Motor neuron (in vitro differentiated cells): ENCODE measurements at places on chromosomes 11 and 22. TPM values are rescaled to one million over a fixed set of nuclear protein-coding genes. Genes with fewer than 3 reads are reported as not detected.

- ATAC-seq = no peak
Measured at GRCh38 chr11:27129686-27130085, 89.1 kb downstream of the BBOX1 start.

Gene KCTD14
- total RNA-seq = 1.6 and 3.7 TPM in 2 replicates

DNA sequence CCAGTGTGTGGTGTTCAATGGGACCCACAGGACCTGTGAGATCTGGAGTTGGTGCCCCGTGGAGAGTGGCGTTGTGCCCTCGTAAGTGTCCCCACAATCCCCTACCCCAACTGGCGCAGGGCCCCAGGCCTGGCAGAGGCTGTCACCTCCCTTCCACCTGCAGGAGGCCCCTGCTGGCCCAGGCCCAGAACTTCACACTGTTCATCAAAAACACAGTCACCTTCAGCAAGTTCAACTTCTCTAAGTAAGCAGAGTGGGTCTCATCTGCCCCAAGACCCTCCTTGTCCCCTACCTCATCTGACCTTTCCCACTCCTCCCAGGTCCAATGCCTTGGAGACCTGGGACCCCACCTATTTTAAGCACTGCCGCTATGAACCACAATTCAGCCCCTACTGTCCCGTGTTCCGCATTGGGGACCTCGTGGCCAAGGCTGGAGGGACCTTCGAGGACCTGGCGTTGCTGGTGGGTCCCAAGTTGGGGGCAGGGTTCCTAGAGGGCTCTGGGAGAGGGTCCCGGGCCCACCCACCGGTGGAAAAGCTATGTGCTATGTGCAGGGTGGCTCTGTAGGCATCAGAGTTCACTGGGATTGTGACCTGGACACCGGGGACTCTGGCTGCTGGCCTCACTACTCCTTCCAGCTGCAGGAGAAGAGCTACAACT, 8.1 kb downstream of the P2RX6 start:
- ATAC-seq = no peak

DNA sequence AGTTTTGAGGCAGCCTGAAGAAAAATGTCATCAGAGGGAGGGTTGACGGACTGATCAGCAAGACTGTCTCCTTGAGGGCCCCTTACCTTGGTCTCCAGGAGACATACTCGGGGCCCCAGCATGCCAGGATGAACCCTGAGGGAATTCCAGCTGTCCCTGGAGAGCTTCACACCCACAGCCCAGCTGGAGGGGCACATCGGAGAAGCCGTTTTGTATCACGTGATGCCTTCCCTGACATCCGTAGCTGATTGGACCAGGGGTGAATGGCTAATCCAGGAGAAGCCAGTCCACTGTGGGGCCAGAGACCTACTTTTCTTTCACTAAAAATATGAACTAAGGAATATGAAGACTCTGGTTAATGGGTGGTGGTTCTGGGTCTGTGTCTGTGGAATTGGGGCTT, 86.0 kb upstream of the TP53I11 start:
- ATAC-seq = no peak

DNA sequence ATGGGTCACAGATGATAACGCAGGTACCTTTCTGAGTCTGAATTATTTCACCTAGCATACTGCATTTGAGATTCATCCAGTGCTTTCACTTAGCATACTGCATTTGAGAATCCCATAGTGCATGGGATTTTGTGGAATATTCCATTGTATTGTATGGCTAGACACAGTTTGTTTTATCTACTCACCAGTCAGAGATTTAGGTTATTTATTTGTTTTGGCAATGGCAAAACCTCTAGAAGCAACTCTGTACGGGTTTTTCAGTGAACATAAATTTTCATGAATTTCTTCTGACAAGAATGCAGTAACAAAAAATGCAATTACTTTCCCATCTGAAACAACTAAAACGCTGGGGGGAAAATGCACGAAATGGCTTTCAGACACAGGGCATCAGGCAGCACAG, 24.3 kb downstream of the SCN4B start:
- no peak for ATAC-seq

Gene SYT9
- 0.49 TPM in 2 replicates for total RNA-seq

Gene ELFN2
- total RNA-seq = 4.4 and 5.1 TPM in 2 replicates

DNA sequence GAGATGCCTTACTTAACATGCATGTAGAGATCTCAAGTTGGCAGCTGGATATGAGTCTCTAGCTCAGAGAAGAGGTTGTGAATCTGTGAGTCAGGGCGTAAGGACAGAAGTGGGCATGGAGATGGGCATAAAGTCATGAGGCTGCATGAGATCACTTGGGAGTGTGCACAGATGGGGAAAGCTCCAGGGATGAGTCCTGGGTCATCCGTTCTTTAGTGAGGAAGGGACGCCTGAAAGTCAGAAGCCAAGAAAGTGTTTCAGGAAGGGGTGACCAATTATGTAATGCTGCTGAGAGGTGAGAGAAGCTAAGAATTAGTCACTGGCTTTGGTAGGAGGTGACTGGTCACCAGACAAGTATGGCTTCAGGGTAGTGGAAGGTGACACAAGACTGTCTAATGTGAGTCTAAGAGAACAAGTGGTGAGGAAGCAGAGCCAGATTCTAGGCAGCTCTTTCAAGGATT, 6.7 kb downstream of the ACP2 start:
- ATAC-seq = no peak

- no peak for ATAC-seq
Measured at GRCh38 chr22:25061605-25062376, 109.3 kb downstream of the KIAA1671 start.

GRCh38 chr11:60511393-60511792, 3.8 kb upstream of the MS4A13 start:
- ATAC-seq = no peak

DNA sequence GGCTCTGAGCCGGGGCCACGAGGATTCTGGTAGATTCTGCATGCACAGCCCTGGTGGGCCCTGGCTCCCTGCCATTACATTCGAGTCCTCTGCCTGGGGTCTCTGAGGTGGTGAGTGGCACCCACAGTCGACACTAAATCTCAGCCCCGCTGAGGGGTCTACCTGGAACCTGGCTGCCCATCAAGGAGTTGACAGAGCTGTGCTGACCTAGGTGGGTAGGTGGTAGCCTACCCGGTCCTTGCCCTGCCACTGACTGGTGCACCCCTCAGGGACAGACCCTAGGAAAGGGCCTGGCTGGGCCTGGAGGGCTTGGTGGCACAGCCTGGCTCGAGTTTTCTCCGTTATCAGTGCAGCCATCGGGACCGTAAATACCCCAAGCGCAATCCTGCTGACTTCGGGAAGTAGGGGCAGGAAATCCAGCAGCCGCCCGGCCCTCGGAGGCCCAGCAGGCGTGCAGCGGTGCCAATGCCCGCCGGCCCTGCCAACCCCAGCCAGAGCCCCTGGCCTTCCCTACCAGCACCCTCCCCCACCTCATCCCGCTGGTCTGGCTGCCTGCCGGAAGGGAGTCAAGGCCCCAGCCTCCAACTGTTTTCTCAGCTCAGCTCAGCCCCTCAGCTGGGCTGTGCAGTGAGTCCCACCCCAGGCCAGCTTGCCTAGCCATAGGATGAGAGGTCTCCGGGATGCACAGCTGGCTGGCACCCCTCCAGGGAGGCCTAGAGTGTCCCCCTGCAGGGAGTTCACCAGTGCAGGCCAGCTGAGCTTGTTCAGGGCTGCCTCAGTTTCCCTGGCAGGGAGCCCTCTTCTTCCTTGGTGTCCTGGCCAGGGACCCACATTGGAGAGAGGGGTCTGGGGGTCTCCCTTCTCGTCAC, 80.4 kb upstream of the KCNQ1OT1 start:
- ATAC-seq = no peak

GRCh38 chr11:17314232-17314547, 37.4 kb upstream of the NCR3LG1 start:
- ATAC-seq = no peak

Gene SLC25A18
- total RNA-seq = 0.59 and 0.97 TPM in 2 replicates

Gene MUC6
- 0.14 and 0.37 TPM in 2 replicates for total RNA-seq

Gene OR10A2
- total RNA-seq = 0.10 and 0.50 TPM in 2 replicates

Gene MCAT
- 20.7 and 21.9 TPM in 2 replicates for total RNA-seq

DNA sequence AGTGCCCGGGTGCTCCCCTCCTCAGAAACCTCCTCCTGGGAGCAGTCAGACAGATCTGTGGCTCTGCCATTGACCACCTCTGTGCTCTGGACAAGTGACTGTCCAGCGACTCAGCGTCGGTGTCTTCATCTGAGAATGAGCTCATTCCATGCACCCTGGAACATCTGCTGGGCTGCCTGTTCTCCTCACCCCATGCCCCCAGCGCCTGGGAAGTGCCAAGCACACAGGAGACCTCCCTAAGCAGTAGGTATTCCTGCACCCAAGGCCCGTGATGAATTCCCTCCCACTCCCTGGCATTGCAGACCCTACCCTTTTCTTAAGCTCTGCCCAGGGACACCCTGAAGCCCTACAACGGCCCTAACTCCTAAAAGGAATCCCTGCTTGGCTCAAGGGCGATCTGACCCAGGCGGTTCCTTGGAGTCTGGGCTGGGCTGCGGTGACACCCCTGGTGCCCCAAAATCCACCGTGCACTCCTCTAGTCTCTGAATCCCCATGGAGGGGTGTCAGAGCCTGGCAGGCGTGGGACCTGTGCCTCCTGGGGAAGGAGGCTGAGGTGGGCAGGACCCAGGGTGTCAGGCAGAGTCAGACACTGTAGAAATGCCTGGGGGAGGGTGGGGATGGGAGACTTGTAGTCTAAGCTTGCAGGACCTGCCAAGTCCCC, 92.0 kb downstream of the CEP164 start:
- peak; percentile 60 for ATAC-seq

DNA sequence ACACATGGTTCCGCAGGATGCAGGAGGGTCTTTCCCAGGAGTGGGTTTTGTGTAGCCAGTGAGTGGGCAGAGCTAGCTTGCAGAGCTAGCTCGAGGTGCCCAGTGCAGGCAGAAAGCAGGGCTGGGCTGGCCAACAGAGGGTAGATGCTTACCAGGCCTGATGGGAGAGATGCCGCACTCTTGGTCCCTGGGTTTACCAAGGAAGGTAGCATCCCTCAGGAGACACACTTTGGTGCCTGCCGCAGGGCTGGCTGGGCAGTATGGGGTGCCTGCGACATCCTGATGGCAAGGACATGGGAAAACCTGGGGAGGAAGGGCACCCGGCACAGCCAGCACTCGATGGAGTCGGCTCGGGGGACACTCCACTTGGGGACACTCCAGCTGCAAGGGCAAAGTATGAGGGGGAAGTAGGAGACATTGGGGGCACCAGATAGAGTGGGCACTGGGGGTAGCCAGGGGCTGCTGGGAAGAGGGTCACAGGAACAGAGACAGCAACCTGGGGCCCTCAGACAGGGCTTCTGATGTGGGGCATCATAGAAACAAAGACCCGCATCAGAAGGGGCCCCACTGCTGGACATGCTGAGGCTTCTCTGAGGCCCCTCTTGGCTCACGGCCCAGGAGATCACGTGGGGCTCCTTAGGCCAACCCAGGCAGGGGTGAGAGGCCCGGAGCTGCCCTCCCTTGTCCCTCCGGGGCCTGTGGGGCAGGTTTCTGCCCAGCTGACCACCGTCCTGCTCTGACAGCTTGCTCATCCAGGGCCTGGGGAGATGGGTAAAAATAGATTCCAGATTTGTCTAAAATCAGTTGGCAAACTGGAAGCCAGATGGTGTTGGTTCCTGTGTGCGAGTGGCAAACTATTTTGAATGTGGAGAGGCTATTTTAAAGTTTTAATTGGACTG, 89.8 kb downstream of the MORC2 start:
- peak; percentile 78 for ATAC-seq

GRCh38 chr22:46866591-46866990, 104.1 kb downstream of the TBC1D22A start:
- ATAC-seq = peak; percentile 86

DNA sequence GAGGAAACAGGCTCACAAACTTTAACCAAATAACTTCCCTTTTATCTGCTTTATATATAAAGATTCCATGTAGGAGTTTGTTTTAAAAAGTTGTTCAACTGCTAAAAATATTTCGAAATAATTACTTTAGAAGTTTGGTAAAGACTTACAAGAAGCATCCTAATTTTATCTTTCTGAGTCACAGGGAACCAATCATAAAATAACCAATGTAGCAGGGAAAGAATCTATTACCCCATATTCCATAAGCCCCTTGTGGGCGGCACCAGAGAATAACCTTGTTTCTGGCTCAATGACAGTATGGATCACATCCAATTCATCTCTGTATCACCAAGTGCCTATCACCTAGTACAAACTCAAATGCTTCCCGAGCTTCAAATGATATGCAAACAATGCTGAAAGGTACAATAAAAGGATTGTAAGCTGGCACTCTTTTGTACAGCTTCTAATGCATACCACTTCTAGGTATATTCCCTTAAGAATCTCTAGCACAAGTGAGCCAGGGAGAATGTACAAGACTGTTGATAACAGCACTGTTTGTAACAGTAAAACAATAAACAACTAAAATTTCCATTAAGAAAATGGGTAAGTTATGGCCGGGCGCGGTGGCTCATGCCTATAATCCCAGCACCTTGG, 158.4 kb downstream of the ATG16L2 start:
- ATAC-seq = no peak

- ATAC-seq = no peak
Measured at GRCh38 chr11:130180491-130180890, 20.9 kb downstream of the ST14 start.

Gene NEFH
- total RNA-seq = 16.4 and 18.7 TPM in 2 replicates

GRCh38 chr11:15965562-15966250, 390.6 kb downstream of the SOX6 start:
- ATAC-seq = no peak

- ATAC-seq = peak; percentile 47
Measured at GRCh38 chr11:120346233-120346632, 10.0 kb downstream of the ARHGEF12 start.

DNA sequence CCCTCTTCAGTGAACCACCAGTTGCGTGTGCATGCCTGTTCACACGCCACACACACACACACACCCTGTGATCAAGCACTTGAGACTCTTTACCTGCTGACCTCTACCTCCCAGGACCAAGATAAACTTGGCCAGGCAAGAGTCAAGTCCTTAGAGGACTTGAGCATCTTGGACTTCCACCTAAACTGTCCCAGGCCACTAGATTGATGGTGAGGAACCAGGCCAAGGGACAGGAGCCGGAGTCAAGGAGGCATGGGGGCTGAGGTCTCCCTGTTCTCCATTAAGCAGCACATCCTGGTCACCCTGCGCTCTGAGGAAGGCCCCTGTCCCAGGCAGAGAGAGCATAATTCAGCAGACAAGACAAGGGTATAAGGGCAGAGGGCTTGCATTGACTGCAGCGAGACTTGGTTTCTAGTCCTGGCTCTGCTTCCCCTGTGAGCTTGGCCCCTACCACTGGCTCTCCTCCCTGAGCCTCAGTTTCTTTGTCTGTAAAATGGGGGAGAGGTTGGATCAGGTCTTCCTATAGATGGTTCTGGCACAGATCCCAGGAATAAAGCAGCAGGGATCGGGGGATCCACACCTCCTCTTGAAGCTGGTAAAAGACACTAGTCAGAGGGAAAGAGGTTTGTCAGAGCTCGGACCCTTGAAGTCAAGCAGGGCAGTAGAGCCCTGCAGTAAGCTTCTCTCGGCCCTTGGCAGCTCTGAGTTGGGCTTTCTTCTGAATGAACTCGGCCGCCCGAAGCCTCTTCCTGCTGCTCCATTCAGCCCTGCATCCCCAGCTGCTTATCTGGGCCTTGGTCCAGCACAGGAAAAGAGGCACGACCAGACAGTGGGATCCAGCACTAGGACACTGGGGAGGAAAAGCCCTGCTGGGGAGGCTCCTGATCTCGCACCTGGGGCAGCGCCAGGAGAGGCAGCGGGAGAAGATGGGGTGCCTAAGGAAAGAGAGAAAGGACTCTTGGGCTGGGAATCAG, 2.0 kb downstream of the CREB3L1 start:
- ATAC-seq = no peak
